ENCODE measurements at places on chromosomes 3 and 15. TPM values are rescaled to one million over a fixed set of nuclear protein-coding genes. Genes with fewer than 3 reads are reported as not detected.
A peak's percentile ranks its signal among the peaks of the same experiment; 100 is the strongest.

DNA sequence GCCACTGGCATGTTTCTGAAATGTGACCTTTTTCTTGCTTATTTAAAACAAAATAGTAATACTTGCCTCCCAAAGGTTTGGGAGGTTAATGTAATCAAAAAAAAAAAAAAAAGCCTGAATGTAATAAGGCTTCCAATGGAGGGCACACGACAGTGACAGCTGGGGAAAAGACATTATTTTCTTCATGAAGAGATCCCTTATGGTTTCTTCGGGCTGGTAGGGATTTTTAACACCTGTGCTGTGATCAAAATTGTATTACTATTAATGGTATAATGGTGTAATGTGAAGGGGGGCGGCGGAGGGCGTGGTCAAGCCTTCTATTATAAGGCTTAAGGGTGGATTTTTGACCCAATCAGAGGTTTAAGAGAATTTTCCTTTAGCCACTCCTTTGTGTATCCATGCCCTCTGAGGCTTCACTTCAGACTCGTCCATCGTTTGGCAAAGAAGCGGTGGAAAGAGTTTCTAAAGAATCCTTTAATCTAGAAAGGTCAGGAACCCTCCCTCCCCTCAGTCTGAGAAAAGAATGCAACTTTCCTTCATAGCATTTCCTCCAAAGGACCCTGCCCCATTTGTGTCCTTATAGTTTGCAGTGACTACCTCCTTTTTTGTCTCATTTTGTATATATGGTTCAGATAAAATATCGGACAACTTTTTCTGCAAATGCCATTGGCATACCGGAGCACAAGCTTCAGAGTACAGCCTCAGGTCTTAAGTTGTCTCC is 89.5 kb upstream of the CHD2 start:
- H3K27ac ChIP-seq, result peak overlapping the region; percentile 84
- no peaks in the 10 kb centered on the region for H3K4me1 ChIP-seq
- peak overlapping the region; percentile 84 for H3K4me3 ChIP-seq
- H3K27me3 ChIP-seq, result no peaks in the 10 kb centered on the region

GRCh38 chr3:123590685-123591450 is 6.0 kb upstream of the HACD2 start:
- no peak for DNase-seq
- H3K36me3 ChIP-seq, result no peaks in the 10 kb centered on the region
- H3K27me3 ChIP-seq, result no peaks in the 10 kb centered on the region
- no peaks in the 10 kb centered on the region for H3K4me1 ChIP-seq
- H3K27ac ChIP-seq, result no peak overlapping the region

- no peaks in the 10 kb centered on the region for H3K27me3 ChIP-seq
- H3K4me1 ChIP-seq, result no peaks in the 10 kb centered on the region
- no peak overlapping the region for H3K4me3 ChIP-seq
- DNase-seq, result no peak
- H3K27ac ChIP-seq, result no peak overlapping the region
Measured at GRCh38 chr15:38220606-38221273, 31.9 kb upstream of the SPRED1 start.

The ETFA gene
- polyA plus RNA-seq, result 81.0 TPM

DNA sequence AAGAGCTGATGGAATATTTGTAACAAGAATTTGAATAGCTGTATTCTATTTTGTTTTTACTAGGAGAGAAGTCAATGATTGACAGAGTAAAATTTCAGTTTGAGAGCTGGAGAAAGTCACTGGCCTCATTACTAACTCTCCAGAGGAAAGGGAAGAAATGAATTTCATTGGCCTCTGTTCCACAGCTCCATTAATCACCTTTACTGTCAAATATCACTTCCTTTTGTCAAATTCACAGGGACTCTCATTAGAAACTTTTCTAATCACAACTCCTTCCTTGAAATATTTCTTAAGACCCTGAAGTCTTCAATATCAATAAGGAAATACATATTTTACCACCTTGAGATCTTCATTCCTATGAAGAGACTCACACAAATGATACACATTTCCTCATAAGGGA is 379.9 kb upstream of the RASGRP1 start:
- no peak overlapping the region for H3K4me3 ChIP-seq
- H3K36me3 ChIP-seq, result no peaks in the 10 kb centered on the region
- no peaks in the 10 kb centered on the region for H3K27me3 ChIP-seq
- H3K27ac ChIP-seq, result no peak overlapping the region
- no peaks in the 10 kb centered on the region for H3K4me1 ChIP-seq

DNA sequence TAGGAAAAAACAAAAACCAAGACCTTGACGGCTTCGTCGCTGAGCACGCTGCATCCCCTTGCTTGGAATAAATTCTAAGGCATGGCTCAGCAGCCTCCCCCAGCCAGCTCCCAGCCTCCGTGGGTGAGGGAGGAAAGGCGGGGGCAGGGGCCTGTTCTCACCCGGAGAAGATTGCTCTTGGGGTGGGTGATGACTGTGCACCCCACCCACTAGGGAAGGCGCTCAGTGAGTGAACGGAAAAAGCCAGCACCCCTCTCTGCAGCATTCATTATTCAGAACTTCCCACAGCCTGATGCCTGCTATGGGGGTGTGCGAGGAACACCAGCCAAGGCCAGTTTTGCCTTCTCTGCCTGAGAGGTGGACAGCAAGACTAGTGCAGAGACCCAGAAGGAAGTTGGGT is 19.3 kb upstream of the NTRK3 start:
- DNase-seq, result no peak
- H3K4me1 ChIP-seq, result no peaks in the 10 kb centered on the region
- no peaks in the 10 kb centered on the region for H3K36me3 ChIP-seq
- no peaks in the 10 kb centered on the region for H3K27me3 ChIP-seq
- H3K4me3 ChIP-seq, result no peak overlapping the region
- H3K27ac ChIP-seq, result no peak overlapping the region

The RBP2 gene
- 0.18 TPM for polyA plus RNA-seq

- H3K27me3 ChIP-seq, result no peaks in the 10 kb centered on the region
- H3K36me3 ChIP-seq, result no peaks in the 10 kb centered on the region
- no peak for DNase-seq
- H3K4me1 ChIP-seq, result no peaks in the 10 kb centered on the region
- no peak overlapping the region for H3K27ac ChIP-seq
Measured at GRCh38 chr15:69713726-69714559, 261.3 kb downstream of the RPLP1 start.

DNA sequence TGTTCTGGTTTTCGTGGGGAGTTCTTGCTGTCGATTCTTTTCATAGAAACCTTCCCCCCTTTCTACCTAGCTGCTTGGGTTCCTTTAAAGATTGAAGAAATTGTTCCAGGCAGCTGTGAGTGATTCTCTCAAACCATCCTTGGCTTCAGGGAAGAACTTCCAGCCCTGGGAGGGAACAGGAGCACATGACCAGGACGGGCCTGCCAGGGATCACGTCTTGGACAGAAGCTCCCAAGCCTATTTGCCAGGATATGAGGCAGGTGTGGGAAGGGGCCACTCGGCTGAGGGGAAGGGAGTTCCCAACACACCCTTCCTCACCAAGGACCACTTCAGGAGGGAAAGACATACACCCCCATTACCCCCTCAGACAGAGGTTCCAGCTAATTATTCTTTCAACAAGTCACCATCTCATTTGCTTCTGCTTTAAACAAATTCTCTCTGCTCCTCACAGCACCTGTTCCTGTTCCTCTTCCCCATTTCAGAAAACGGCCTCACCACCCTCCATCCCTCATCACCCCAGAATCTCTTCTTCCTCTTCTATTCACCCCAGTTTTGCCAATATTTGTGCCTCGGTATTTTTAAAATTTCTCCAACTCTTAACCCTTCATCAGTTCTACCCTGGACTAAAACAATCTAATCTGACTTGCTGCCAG is 62.5 kb downstream of the WHAMM start:
- H3K27me3 ChIP-seq, result no peaks in the 10 kb centered on the region
- no peak overlapping the region for H3K27ac ChIP-seq
- DNase-seq, result no peak
- peaks cover 3% of the 10 kb centered on the region for H3K36me3 ChIP-seq

DNA sequence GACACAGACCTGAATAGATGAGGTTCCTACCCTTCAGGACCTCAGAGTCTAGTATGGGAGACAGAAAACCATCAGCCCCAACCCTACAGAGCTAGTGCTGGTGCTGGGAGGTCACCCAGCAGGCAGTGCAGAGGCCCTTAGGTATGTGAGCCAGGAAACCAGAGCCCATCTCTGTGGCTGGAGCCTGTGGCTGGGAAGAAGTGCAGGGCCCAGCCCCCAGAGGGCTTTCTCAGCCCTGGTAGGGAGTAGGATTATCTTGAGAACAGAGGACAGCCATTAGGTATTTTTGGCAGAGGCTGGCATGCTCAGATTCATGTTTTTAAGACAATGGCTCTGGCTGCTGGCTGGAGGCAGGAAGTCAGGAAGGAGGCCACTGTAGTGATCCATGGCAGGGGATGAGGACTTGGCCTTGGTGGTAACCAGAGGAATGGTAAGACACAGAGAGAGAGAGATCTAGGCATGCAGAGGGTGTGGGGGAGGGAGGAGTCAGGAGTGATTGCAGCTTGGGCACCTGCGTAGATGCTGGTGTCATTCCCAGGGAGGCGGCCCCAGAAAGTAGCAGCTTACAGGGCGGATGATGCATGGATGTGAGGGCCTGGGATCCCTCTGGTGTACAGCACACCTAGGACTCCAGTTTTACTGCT is 220.9 kb upstream of the EIF1B start:
- no peak overlapping the region for H3K4me3 ChIP-seq
- no peaks in the 10 kb centered on the region for H3K4me1 ChIP-seq
- no peaks in the 10 kb centered on the region for H3K36me3 ChIP-seq
- no peaks in the 10 kb centered on the region for H3K27me3 ChIP-seq
- no peak for DNase-seq

The ARNT2 gene
- 2.3 TPM for polyA plus RNA-seq

DNA sequence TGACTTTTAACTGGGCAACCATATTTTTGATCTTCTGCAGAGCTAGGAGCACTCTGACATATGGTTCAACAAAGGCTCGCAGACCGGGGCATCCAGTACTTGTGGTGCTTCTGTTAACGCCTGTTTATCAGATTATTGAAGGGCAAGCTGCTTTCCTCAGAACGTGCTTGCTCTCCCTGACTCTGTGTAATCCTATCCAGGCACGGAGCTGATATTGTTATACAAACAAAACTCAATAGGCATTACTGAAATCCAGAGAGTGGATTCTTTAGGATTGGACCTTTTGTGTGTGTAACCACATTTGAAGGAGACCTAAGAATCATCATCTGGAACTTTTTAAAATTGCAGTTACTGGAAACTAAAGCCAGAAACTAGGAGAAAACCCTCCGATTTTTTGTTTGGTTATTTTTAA is 246.5 kb downstream of the PTPRG start:
- no peak overlapping the region for H3K4me3 ChIP-seq
- H3K27me3 ChIP-seq, result no peaks in the 10 kb centered on the region
- peak overlapping the region; percentile 51 for H3K27ac ChIP-seq

Data from aorta (tissue), 5 donors.